NB4 (cell line): ENCODE measurements at places on chromosomes 11 and 22.

DNA sequence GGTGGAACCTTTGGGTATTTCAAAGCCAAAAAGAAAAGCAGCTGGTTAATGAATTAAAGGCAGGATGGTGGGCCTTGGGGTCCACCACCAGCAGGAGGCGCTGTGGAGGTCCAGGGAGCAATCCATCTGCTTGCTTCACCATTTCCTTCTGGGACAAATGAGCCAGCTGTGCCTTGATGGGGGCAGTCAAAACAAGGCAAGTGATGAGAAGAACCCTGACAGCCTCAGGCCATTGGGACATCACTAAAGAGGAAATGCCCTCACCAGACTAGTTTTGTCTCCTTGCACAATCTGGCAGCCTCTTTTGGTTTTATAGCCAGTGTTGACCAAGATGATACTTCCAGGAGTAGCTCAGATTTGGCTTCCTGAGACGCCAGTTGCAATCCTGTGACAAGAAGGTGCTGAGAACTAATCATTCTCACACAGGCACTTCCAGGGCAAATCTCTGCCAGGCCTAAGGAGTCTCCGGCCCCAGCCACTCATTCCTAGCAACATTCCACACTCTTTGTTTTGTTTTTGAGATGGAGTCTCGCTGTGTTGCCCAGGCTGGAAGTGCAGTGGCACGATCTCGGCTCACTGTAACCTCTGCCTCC lies 38.2 kb upstream of the WEE1 start:
- peak; percentile 92 for DNase-seq

GRCh38 chr11:95297680-95298452 lies 66.9 kb upstream of the SESN3 start:
- no peak for DNase-seq

DNA sequence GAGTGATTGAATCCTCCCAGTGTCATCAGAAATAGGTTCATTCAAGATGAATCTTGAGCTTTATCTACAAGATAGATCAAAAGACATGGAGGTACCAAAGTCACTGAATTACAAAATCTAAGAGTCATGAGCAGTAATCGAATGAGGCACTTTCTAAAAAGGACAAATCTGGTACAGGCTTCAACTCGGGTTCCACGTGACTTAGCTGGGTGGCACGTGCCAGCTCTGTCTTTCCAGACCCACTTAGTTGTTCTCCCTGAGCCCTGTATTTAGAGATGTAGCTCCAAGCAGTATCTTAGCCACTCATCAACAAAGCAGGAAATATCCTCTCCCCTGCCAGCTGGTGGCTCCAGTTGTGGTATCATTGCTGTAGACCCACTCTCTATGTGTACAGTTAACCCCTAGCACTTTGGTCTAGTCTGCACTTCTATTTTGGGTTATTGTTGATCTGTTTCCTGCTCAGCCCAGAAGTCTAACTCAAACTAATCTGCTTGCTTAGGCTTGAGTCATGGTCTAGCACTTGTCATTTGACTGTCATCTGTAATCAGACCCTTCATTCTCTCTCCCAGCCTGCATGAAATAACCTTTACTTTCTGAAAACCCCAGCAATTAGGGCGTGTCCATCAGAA lies 528.7 kb downstream of the ETS1 start:
- no peak for DNase-seq

GRCh38 chr22:35046744-35047462 lies 19.1 kb upstream of the ISX start:
- no peak for DNase-seq

DNA sequence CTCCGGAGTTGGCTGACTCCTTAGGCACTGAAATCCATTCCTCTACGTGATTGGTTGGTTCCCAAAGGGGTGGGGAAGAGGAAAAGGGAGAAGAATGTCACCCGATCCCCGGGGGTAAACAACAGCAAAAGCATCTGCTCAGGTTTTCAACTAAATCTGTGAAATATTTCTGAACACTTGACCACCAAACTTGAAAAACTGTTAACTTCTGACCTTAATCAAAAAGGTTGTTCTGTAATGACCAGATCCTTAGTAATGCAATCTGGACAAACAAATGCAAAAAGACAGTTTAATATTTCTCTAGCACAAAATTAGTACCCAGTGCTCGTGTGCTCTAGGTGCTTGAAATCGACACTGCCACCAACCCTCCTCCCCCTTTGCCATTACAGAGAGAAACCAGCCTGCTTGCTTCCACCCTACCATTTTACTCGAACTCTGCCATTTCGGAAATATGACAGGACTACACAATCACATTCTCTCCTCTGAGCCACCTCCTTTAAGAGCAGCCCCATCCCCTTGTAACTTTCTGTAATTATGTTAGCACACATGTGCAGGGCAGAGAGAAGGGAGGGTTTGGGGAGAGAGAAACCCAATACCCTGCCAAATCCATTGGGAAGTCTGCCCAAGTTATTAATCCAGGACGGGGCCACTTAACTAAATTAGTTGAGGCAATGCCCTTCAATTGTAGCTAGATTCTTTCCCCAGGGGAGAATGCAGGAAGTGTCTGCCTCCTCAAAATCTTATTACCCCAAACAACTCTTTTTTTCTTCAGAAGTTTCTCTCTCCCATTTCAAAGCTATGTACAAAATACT lies 113.8 kb downstream of the RBFOX2 start:
- DNase-seq = peak; percentile 70

DNA sequence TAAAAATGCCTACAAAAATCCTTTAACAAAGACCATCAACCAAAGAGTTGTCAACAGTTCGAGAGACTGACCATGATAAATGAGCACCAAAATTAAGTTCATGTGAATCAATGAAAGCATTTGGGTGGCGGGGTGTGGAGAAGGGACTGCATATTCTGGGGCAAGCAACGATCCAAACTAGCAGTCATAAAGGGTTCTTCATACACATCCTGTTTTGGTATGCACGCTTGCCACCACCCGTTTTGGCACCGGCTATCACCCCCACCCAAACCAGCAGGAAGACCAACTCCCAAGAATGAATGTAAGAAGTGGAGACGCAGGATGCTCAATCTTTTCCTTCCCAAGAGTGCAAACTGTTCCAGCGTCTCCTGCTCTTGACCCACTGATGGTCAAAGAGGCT lies 80.8 kb downstream of the SGSM3 start:
- no peak for DNase-seq

DNA sequence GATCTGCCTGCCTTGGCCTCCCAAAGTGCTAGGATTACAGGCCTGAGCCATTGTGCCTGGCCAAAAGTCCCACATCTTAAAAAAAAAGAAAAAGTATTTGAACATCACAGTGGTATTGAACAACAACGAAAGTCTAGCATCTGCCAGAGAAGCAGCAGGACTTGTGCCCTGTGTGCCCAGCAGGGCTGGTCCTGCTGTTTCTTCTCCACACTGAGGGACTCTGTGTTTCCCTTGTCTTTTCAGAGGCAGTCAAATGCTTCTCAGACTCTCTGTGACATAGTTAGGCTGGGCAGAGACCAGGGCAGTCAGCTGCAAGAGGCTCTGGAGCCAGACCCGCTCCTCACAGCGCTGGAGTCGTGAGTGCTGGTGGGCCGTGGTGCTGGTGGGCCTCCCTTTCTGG lies 56.2 kb downstream of the SBF1 start:
- DNase-seq = no peak

DNA sequence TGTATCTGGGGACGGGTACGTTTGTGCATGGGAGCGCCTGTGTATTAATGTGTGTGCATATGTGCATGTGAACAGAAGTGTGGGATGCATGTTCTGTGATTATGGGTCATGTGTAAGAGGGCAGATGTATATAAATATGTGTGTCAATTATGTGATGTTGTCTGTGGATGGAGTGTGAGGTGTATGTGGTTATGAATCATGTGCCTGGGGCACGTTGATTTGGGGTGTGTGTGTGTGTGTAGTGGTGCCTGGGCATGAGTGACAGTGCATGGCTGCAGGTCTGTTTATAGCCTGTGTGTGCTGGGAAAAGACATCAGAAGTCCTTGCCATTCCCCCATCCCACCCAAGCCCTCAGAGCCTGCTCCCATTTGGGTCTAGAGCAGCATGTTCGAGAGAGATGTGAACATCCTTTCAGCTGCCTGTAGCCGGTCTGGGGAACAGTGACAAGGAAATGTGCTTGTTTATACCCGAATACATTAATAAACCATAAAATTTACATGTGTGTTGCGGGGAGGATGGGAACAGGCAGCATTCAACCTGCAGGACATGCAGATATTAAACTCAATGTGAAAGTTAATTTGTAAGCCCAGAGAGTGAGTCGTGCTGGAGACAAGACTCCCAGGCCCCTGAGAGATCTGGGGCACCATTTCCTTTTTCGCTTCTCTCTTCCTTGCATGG lies 129.0 kb downstream of the NECTIN1 start:
- no peak for DNase-seq
